Epithelial cell of esophagus (primary cell): ENCODE measurements at places on chromosomes 11 and 22.

- no peak for DNase-seq
Measured at GRCh38 chr22:43745783-43746356, 66.2 kb downstream of the EFCAB6 start.

- DNase-seq = peak; percentile 22
Measured at GRCh38 chr11:88480223-88480622, 142.7 kb upstream of the CTSC start.

- peak; percentile 36 for DNase-seq
Measured at GRCh38 chr11:114395736-114396135, 4.6 kb downstream of the C11orf71 start.

GRCh38 chr11:6927030-6927617 lies 898 bp downstream of the ZNF215 start:
- DNase-seq = peak; percentile 2

- DNase-seq = no peak
Measured at GRCh38 chr11:92885600-92885999, 83.9 kb upstream of the MTNR1B start.

DNA sequence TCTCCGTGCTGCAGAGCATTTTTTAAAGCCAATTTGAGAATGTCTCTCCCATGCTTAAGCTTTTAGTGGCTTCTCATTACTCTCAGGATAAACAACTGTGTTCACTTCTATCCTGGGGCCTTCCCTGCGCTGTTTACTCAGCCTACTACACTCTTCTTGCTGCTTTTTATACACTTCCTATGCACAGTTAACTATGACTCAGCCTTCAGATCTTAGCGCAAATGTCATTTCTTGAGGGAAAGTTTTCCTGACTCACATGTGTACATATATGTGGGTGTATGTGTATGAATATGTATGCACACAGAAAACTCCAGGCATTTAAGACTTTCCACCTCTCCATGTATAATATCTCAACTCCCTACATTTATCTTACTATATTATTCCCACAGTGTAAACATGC lies 9.8 kb downstream of the THAP12 start:
- peak; percentile 89 for DNase-seq

DNA sequence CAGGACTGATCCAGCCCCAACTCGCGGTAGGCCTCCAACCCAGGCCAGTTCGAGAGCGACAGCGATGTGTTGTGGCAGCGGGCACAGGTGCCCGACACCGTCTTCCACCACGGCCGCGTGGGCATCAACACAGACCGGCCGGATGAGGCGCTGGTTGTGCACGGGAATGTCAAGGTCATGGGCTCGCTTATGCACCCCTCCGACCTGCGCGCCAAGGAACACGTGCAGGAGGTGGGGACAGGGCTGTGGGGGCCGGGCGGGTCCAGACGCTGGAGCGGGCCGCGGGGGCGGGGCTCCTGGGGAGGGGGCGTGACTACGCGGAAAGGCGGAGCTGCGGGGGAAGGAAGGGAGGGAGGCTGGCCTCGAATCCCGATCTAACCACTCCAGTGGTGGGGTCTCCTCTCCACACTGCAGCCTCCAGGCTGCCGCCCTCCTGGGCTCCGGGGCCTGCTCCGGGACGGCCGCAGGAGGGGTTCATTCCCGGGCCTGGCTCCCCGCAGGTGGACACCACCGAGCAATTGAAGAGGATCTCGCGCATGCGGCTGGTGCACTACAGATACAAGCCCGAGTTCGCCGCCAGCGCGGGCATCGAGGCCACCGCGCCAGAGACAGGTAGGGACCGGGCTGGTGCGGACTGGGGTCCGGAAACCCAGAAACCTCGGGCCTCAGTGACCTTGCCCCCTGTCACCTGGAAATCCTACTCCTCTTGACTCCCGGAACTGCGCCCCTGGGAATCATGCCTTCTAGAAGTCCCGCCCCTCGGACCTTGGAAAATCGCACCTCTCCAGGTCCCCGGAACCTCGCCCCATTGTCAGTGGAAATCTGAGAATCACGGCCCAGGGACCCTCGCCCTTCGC lies 14.9 kb downstream of the TMEM258 start:
- no peak for DNase-seq

DNA sequence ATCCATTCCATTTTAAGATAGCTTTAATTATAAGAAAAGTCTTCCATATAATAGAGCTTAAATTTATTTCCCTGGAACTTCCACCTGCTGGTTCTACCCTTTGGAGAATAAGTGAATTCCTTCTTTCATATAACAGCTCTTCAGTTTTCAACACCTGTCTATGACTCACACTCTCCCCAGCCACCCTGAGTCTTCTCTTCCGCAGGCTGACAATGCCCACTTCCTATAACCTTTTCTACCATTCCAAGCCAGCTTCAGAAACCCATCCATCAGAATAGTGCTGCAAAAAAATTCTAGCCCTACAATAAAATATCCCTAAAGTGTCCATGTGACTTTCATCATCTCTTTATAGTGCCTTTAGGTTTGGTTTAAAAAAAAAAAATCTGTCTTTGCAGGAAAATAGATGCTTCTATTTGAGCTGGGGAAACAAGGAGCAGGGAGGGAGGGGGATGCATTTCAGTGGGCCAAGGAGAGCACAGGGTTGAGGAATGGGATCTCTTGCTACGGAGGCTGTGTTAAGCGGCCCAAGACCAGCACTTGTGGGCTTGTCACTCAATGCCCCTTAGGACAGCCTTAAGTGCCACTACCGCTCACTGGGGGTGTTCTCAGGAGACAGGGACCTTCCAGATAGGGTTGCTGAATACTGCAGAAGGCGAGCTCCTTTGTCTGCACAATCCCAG lies 178.6 kb downstream of the DSCAML1 start:
- peak; percentile 15 for DNase-seq
